MCF 10A (cell line): ENCODE measurements at places on chromosomes 2 and 18. TPM values are rescaled to one million over a fixed set of nuclear protein-coding genes. Genes with fewer than 3 reads are reported as not detected.

GALM gene
- not detected in 2 replicates for total RNA-seq

DNA sequence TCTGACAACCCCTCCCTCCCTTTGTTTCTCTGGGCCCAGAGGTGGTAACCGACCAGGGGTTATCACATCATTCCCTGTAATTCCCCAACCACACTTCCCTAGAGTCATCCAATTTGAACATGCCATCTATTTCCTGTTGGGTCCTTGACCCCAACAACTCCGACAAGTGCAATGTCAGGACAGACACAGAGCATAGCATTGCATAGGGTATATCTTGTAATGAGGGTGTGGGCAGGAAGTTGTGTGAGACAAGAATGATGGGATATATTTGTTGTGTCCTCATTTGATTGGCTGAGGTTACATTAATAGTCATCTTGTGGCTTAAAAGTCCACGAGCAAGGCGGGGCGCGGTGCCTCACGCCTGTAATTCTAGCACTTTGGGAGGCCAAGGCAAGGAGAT, 33.4 kb upstream of the CNOT11 start:
- no peak for DNase-seq

GRCh38 chr2:2237563-2237962, 93.5 kb downstream of the MYT1L start:
- no peak for DNase-seq

GRCh38 chr18:62394006-62394763, 69.1 kb downstream of the TNFRSF11A start:
- DNase-seq, result no peak

GRCh38 chr2:222709191-222709891, 37.9 kb downstream of the MOGAT1 start:
- peak; percentile 70 for DNase-seq

DNA sequence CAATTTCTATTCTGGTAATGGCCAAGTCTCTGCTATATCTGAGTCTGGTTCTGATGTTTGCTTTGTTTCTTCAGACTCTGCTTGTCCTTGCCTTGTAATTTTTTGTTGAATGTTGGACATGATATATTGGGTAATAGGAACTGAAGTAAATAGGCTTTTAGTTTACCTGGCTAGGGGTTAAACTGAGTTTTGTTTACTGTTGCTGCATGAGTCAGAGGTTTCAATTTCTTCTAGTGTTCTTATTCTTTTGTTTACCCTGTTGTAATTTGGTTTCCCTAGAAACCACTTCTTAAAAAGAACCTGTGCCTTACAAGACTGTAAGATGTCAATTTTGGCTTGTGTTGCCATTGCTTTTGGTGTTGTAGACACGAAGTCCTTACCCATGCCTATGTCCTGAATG, 285.0 kb upstream of the KCNH7 start:
- DNase-seq, result no peak
